ENCODE measurements at places on chromosomes 6 and 20.

GRCh38 chr6:56838965-56839364 is 115.9 kb upstream of the BEND6 start:
- no peak for DNase-seq

DNA sequence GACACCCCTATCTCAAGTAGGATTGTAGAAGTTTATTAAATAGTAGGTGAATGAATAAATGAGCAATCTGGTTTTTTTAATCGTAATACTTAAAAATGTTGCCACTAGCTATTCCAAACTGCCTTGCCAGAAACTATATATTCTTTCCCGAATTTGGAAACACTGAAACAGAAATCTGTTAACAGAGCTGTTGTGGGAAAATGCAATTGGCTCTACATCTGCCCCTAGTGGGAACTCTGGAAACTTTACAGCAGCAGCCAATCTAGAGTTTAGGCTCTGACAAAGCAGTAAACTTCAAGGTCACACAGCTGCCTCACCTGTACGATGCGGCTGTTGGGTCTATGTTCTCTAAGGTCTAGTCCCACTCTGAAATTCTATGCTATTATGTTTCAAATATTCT is 41.7 kb downstream of the SYNE1 start:
- no peak for DNase-seq

DNA sequence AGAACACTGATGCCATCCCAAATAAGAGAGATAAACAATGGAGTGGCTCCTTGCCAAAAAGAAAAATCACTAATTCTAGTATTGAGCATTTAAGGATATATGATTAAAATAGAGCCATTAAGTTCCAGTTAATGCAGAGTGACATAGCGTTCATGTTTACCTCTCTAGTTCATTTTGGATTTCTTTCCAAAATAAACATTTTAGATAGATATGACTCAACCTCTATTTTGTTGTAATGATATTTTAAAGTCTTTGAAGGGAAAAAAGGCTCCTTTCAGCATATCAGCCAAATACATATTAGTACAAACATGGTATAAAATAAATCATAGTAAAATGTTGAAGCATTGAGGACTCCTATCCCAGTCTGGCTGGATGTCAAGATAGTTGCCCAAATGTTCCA is 33.4 kb downstream of the RWDD2A start:
- DNase-seq = no peak

DNA sequence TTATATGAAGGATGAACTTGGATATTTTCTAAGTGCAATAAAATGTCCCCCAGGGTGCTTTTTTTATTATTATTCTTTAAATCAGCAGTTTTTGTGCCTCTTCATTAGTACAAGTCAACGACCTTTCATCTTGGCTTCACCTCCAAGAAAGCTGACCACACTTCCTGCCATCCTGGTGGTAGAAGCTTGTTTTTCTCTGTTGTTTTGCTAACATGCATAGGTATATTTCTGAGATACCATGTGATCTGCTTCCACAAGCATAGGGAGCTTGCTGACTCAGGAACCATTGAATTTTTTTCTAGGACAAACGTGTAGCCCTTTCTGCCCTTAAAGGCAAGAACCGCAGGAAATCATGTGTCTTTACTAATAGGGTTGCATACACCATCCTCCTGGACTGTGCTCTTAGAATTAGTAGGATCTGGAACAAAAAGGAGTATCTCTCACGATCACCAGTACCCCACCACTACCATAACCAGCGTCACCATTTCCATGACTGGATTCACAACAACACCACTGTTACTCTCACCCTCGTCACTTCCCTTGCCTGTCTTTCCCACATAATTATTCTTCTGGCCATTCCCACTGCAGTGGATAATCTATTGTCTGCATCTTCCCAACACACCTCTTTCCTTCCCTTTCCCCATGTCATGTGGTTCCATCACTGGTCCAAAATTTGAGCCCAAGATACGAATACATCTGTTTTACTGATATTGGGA is 207.1 kb downstream of the MAFB start:
- DNase-seq = no peak

GRCh38 chr6:103854059-103854458 is 1005.7 kb downstream of the HACE1 start:
- DNase-seq = no peak

GRCh38 chr6:52423971-52424381 is 3.8 kb downstream of the EFHC1 start:
- DNase-seq = no peak

- no peak for DNase-seq
These were observed 63.6 kb downstream of the STK4 start for GRCh38 chr20:45029884-45030283.

DNA sequence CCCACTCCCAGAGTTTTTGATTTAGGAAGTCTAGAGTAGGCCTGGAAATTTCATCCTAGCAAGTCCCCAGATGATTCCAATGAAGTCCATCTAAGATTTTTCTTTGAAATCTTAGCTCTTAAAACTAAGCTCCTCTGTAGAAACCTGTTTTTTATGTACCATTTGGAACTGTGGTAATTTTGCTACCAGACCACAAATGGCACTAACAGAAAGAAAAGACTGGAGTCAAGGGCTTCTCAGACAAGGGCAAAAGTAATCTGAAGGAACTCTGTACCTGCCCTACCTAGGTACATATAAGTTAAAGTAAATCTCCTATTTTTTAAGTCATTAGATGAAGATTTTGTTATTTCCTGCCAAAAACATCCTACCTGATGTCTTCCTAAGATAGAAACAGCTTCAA is 155.0 kb upstream of the HTR1E start:
- DNase-seq = no peak

DNA sequence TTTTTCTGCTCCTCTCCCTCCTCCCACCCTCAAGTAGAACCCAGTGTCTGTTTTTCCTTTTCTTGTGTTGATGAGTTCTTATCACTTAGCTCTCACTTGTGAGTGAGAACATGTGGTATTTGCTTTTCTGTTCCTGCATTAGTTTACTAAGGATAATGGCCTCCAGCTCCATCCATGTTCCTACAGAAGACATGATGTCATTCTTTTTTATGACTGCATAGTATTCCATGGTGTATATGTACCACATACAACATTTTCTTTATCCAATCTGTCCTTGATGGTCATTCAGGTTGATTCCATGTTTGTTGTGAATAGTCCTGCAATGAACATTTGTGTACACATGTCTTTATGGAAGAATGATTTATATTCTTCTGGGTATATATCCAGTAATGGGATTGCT is 81.0 kb downstream of the TOX2 start:
- DNase-seq = no peak

- DNase-seq = no peak
These were observed 17.1 kb downstream of the WRNIP1 start for GRCh38 chr6:2782356-2782708.

DNA sequence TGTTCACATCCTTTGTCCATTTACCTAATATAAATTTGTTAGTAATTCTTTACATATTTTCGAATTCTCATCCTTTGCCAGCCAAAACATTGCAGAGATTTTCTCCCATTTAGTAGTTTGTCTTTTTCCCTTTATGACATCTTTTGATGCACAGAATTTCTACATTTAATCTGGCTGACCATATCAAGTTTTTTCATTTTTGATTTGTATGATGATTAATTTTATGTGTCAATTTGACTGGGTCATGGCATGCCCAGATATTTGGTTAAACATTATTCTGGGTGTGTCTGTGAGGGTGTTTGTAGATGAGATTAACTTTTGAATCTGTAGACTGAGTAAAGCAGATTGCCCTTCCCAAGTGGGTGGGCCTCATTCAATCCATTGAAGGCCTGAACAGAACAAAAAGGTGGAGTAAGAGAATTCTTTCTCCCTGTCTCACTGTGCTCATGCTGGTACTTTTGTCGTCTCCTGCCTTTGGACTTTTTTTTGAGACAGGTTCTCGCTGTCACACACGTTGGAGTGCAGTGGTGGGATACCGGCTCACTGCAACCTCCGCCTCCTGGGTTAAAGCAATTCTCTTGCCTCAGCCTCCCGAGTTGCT is 72.1 kb upstream of the EPB41L1 start:
- DNase-seq = no peak

- DNase-seq = no peak
These were observed 10.6 kb upstream of the SIRPD start for GRCh38 chr20:1568163-1568490.

GRCh38 chr6:9192405-9192909 is 757.1 kb upstream of the SLC35B3 start:
- no peak for DNase-seq

GRCh38 chr6:3696525-3697088 is 54.9 kb downstream of the PXDC1 start:
- DNase-seq = no peak

GRCh38 chr6:82750556-82750955 is 315.1 kb downstream of the UBE3D start:
- no peak for DNase-seq

DNA sequence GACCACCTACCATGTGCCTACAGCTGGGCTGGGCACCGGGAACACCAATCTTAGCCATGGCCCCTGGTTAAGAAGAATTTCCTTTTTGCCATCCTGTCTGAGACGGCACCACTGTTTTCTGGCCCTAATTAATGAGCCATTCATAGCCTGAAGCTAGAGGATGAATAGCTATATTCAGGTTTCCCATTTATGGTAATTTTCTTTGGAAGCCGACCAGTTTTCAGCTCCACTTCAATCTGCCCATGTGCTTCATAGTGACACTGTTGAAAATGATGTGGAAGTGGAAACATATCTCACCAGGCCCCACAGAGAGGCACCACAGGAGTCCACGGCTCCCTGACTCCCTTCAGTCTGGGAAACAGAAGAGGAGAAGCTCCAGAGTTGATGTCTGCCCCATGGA is 22.6 kb upstream of the ULBP3 start:
- DNase-seq = no peak

DNA sequence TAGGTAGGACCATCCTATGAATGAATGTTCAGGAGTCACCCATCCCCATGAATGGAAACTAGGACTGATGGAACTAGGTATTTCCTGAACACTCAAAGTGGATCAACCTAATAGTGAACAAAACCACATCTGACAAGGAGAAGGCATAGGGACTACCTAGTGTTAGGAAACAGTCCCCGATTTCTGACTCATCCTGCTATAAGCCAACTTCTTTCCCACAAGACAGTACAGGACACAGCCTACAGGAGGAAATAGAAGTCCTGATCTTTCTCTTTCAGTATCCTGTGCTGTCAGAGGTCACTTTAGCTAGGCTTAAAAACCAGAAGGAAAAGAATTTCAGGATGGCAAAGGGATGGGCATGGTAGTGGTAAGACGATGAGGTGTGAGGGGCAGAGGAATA is 19.5 kb upstream of the GMDS start:
- no peak for DNase-seq

DNA sequence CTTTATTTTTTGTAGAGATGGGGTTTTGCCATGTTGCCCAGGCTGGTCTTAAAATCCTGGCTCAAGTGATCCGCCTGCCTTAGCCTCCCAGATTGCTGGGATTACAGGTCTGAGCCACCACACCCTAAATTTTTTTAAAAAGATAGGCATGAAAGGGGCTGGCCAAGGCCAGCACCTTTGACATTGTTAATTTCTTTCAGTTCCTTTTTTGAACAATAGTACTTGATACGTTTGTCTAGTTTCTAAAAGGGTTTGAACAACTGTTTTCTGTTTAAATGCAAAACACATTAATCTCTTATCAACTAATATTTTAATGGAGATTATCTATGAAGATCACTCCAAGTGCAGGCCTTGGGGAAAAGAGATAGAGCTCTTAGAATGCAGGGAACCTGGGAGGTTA is 37.6 kb upstream of the PTPRK start:
- DNase-seq = no peak

GRCh38 chr6:3237761-3238662 is 10.6 kb upstream of the TUBB2B start:
- DNase-seq = no peak

- DNase-seq = no peak
These were observed 61.0 kb downstream of the SMLR1 start for GRCh38 chr6:130888246-130888645.

DNA sequence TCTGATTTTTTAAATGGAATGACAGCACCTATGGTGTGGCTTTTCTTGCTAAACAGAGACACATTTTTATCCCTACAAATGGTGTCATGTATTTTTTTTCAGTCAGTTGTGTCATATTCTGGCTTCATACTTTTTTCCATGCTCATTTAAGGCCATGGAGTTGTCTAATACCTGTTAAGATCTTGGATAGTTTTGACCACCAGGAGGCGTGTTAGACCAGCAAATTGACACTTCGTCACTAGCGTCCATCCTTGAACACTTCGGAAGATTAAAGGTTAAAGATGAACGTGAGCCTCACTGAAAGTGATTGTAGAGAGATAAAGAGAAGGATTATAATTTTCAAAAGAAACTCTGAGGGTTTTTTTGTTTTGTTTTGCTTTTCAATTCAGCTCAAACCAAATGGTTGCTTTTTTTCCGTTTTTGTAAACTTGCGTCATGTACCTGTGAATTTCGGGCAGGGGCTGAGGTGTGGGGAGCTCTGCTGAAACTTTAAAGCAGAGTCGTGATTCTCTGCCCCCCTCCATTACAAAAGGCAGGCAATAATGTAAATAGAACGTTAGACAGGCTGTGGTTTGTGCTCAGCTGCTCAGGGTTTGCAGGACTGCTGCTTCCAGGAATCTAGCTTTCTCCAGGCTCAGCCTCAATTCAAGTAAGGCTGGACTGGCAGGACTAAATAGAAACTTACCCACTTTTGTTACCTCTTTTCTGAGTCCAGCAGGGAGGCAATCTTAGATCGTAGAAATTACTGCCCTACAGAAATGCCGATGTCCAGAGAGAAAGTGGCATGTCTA is 245.1 kb downstream of the FOXA2 start:
- DNase-seq = peak; percentile 9

- DNase-seq = no peak
These were observed 311.1 kb upstream of the RNF24 start for GRCh38 chr20:4326195-4327065.

GRCh38 chr6:3549314-3549940 is 92.6 kb upstream of the SLC22A23 start:
- no peak for DNase-seq

DNA sequence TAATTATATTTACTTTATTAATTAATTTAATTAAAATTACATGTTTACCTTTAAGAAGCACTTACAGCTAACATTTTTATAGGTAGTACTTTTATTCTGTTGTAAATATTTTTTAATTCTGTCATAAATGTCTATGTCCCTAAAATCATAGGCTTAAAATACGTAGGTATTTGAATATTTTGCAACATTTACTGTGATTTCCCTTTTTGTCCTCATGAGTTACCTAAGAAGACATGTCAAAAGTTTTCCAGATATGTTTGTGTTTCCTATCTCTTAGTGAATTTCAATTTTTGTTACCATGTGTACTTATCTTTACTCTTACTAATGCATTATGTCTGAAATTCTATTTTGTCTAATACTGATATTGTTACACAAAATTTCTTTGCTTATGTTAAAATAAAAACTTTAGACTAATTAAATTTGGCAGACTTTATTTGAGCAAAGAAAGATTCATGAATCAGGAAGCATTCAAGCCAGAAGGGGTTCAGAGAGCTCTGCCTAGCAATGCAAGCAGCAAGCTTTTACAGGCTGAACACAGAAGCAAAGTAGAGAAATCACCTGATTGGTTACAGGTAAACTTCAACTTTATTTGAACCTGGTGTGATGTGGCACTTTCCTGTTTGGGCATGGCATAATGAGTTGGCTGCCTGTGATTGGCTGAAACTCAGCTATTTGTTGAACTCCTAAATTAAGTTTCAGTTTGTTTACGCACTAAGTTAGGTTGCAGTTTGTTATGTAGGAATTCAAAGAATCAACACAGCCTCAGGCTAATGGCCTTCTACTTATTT is 123.2 kb upstream of the TMEM170B start:
- DNase-seq = peak; percentile 27
